Right lobe of liver (tissue), 6 donors: ENCODE measurements at places on chromosomes 7 and 10.

DNA sequence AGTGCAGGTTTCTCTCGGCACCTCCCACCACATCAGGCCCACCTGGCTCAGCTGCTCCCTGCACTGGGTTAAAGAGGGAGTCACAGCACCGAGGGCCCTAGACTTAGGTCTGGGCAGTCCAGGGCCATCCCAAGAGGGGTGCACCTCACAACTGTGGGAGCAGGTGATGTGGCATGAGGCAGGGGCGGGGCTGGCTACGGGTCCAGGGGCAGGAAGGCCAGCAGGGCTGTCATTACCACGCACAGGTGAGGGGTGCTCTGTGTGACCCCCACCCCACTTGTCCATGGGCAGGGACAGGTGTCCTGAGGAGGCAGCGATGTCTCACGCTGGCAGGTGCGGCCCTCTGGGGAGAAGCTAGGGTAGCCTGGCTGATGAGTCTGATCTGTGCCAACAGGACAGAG lies 40.5 kb upstream of the DPYSL4 start:
- peak; percentile 42 for DNase-seq

GRCh38 chr7:46198701-46199100 lies 277.6 kb upstream of the IGFBP3 start:
- no peak for DNase-seq

DNA sequence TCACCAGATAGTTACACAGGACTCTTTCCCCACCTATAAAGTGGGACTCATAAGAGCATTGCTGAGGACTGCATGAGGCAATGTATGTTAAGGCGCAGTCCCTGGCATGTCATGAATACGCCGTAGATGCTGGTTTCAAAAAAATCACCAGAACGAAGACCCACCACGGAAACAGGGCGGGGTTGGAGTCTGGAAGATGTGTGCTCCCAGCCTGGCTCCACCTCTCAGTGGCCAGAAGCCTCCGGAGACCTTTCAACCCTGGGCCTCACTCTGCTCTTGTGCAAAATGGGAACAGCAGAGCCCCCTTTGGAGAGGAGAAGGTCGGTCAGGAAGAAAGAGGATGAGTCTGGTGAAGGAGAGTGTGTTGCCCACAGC lies 12.4 kb upstream of the ZMIZ1 start:
- no peak for DNase-seq

DNA sequence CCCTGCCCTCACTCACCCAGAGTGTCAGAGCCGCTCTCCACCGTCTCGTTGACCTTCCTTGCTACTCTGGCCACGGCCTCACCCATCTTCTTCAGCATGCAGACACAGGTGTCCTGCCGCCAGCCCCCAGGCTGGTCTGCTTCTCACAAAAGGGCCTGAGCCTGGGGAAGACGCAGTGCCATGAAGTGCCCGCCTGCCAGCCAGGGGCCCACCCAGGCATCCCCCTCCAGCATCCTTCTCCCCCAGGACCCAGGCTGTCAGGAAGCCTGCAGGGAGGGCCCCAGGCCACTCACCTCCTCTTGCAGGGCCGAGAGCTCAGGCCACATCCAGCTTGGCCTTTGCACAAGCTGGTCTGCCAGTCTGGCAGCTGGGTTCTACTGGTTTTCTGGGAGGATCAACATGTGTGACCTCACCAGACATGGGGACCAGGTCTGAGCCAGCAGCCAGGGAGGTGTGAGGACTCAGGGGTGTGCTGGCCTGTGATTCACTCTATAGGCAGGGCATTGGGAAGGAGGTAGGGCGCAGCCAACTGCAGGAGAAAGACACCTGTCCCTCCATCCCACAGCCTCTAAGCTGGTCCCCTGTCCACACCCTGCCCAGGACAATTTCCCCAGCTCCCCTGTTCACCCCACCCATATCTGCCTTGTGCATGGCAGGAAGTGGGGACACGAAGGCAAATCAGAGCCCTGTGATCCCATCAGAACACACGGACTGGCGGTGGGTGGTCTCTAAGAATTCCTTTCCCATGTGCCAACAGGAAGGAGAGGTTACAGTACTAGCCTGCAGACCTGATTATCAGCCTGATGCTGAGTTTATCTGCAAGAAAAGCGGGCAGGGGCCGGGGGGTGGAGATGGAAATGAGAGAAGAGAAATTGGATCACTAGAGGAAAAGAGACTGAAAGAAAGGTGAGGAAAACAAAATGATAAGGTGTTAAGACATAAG lies 5.7 kb downstream of the LRRC20 start:
- no peak for DNase-seq

DNA sequence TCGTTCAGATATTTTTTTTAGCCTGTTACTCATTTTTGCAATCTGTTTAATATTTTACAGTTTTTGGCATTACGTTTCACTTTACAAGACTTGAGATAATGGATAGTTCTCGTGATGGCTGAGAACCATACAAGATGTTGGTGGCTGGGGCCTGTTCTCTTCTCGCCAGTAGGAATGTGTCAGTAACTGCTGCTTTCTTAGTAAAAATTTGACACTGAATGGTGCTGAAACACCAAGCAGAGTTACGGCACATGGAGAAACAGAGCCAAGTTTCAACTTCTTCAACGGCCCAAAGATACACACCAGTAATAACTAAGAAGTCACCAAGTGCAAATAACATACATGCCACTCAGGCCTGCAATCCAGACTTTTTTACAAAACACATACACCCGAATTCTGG lies 130.4 kb downstream of the NRP1 start:
- no peak for DNase-seq

- DNase-seq = no peak
These were observed 445.5 kb upstream of the IGFBP3 start for GRCh38 chr7:46366526-46366925.

DNA sequence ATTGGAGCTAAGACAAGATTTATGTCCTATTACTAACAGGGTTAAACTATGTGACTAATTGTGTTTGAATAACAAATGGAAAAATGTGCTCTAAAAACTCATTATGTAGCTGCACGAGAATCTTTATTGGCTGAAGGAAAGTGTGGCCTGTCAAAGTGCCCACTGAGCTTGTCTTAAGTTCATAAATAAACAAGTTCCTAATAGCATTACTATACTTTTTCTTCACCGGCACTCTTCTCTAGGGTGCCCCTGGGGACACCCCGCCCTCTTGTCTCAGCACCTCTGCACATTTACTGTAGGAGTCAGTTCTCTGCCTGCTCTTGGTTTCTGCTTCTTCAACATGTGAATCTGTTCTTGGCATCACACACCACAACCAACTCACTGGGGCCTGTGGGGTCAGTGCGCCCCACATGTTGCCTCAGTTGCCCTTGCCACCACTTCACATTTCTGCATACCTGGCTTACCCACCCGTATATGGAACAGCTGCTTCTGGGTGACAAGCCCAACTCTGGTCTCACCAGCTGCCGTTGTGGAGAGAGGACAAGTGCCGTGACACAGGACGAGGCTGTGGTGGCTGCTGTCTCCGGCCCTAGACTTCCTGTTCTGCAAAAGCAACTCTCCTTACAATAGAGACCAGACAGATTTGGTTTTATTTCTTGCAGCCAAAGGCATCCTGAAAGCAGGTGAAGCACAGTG lies 96.3 kb upstream of the DDC start:
- no peak for DNase-seq

- no peak for DNase-seq
These were observed 124.1 kb downstream of the PTPN20 start for GRCh38 chr10:47035171-47035818.

- no peak for DNase-seq
These were observed 37.6 kb upstream of the KCNIP2 start for GRCh38 chr10:101881036-101881774.

GRCh38 chr10:110175406-110175805 lies 32.0 kb upstream of the MXI1 start:
- no peak for DNase-seq

DNA sequence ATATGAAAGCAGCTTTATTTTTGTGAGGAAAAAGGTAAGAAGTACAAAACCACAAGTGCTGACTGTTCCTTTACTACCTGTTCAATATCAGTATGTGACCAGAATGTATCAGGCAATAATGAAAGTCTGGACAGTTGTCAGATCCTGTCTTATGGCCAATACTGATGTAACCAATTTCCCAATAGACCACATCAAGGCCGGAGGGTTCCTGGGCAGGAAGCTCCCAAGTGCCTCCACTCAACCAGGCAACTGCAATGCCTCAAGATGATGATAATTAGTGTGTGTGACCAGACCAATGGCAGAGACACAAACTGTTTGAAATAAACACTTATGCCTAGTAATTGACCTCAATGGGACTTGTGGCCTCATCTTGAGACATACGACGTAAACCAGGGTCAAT lies 149.4 kb upstream of the ASAH2 start:
- no peak for DNase-seq

DNA sequence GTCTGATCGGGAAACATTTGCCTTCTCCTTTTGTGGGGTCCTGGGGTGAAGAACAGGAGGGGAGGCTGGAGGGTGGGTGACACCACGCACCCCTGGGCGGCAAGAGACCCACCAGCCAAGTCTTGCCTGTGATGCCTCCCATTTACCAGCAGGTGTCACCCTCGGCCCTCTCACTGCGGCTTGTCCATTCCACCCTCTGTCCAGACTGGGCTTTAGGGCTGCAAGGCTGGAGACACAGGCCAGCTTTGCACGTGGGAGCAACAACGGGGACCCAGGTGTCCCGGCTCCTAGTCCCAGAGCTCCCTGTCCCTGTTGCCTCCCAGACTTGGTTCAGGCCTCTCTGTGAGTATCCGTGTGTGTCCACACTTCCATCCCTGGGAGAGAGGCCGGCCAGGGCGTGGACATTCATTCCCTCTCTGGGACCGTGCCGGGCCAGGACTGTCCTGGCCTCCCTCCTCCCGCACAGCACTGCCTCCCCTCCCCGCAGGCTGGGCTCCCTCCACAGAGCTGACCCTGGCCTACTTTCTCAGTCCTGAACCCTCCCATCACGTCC lies 36.2 kb upstream of the GTF2IRD1 start:
- DNase-seq = peak; percentile 74

DNA sequence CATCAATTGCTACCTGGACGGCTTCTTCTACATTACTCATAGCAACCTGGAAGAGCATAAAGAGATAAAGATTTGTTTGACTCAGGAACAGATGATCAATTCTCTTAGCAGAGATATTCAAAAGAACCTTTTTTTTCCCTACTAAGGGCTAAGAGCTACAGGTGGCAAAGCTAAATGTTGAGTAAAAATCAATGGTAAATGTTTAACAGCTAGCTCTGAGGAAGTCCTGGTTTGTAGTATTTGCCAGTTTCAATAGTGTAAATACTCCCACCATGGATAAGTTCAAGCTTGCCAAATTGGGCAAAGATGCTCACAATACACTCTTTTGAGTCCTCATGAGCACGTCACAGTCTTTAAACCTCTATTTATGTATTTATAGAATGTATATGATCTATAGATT lies 64.0 kb downstream of the AKR1E2 start:
- DNase-seq = no peak

DNA sequence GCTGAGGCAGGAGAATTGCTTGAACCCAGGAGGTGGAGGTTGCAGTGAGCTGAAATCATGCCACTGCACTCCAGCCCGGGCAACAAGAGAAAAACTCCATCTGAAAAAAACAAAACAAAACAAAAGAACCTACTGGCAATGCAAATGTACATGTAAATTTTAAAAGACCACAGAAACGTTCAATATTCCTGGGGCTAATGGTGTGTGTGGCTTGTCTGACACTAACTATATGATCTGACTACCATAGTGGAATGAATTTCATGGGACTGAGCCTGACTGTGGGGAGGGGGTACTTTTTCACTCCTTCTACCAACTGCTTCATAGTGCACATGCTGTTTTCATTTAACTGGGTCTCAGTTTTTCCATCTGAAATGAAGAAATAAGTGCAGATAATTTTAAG lies 69.6 kb downstream of the ITPRID1 start:
- no peak for DNase-seq

- DNase-seq = no peak
These were observed 254.5 kb downstream of the SORCS3 start for GRCh38 chr10:104895541-104895940.

- DNase-seq = no peak
These were observed 631.0 kb upstream of the ANKRD30A start for GRCh38 chr10:36494371-36494770.

DNA sequence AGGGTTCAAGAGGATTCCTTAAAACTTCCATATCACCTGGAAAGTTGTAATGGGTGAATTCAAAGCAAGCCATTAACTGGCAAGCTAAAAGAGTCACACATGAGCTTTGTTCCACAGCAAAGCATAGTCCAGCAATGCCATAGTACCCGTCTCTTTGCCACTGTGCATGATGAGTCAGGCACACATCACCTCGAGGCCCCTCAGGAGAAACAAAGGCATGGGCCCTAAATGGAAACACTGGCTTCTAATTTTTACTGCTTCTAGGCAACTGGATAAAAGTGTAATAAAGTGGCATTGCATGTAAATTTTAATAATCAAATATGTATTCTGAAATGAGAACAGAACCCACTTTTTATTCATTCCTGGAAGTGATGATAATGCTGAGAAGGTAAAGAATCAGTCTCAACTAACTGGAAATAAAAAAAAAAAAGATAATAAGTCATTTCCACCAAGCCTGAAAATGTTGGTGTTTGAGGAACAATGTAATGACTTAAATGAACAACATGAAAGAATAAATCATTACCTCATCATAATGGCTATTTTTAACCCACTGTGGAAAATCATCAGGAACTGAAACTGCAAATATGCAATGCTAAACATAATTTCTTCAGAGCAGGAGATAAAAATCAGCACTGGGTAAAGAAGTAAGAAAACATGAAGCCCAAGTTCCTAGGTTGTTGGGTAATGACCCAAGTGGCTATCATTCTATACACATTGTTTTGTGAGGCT lies 104.9 kb downstream of the CDK6 start:
- DNase-seq = no peak

- DNase-seq = no peak
These were observed 3.1 kb upstream of the HOXA4 start for GRCh38 chr7:27133409-27134231.

GRCh38 chr7:127322351-127322750 lies 69.6 kb upstream of the GRM8 start:
- DNase-seq = no peak

DNA sequence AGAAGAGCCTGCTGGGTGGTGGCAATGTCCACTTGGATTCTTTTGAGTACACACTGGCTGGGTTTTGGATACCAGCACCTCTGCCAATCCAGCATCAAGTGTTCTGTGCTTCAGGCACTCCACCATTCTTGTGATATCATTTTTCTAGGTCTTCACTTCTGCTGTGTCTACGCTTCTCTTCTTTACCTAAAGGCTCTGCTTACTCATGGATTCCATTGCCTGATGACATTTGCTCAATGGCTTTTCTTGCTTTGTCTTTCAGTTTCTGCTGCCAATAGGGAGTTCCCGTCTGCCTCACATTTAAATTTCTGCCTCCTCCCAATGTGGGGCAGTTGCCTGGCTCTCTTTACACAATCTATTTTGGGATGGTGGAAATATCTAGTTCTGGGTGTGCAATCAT lies 12.7 kb upstream of the PAPSS2 start:
- no peak for DNase-seq

GRCh38 chr7:39618868-39619267 lies 4.5 kb upstream of the RALA start:
- DNase-seq = no peak

- peak; percentile 72 for DNase-seq
These were observed 338.0 kb upstream of the MKI67 start for GRCh38 chr10:128463991-128464760.

- no peak for DNase-seq
These were observed 64.4 kb upstream of the ARID5B start for GRCh38 chr10:61836888-61837754.

GRCh38 chr7:106617860-106618259 lies 43.1 kb downstream of the CCDC71L start:
- DNase-seq = no peak
